ENCODE measurements at places on chromosomes 5 and 9. TPM values are rescaled to one million over a fixed set of nuclear protein-coding genes. Genes with fewer than 3 reads are reported as not detected.

DNA sequence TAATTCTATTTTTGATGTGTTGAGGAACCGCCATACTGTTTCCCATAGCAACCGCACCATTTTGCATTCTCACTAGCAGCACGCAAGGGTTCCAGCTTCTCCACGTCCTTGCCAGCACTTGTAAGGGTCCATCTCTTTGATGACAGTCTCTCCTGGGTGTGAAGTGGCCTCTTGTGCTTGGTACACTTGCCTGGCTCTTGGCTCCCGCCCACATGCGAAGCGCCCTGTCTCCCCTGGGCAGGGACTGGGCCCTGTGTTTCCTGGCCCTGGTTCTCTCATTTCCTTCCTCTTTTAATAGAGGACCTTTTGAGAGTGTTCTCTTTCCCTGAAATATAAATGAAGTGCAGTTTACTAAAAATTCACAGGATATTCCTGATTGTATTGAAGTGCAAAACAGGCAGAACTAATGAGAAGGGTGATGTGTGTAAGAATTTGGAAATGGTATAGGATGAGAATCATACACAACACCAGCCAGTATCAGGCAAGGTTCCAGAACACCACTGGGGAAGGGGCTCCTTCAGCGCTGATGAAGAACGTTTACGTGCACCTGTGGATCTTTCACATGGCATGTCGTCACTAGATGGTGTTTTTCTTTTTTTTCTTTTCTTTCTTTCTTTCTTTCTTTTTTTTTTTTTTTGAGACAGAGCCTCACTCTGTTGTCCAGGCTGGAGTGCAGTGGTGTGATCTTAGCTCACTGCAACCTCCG is 73.0 kb downstream of the EHMT1 start:
- DNase-seq, result no peak

- no peak for DNase-seq
These were observed 241.4 kb upstream of the ZNF462 start for GRCh38 chr9:106621313-106622163.

Gene ENTREP1
- polyA plus RNA-seq, result not detected

DNA sequence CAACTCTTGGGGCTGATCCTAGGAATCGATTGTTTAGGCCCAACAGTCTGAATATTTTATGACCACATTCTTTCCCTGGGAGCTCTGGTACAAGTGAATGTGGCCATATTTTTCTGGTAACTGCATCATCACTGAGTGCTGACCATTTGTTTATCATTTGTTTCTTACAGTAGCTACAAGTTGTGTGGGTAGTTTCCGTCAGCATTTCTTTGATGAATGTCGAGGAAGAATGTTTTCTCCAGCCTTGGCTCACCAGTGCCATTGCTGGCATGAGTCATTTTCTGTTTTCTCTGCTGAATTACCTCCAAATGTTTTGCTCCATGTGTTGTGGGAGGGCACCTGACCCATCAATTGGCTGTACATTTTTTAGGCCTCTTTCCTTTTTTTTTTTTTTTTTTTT is 14.1 kb upstream of the CARD19 start:
- DNase-seq, result no peak

DNA sequence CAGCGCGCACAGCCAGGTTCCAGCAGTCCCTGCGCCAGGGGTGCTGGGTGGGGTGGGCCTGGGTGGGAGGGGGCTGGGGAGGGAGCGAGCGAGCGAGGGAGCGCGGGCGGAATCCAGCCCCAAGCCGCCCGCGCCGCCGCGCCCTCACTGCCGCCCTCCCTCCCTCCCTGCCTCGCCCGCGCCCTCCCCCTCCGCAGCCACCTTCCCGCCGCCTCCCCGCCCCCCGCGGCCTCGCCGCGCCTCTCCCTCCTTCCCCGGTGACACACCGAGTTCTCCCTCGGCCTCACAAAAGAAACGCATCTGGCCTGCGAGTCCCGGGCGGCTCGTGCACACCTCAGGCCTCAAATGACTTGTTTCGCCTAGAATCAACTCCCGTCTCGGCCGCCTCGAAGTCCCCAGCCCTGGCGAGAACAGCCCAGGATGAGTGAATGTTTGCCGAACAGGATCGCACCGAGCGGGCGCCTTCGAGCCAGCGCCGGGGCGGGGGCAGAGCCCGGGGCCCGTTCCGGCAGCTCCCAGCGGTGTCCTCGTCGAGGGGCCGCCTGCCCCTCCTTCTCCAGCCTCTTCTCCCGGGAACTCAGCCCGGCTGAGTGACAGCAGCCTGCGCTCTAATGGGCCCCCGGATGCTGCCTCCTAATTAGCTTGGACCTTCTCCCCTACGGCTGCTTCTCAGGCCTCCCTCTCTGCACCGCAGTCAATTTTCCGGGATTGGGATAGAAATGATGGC is 371 bp upstream of the PITX1 start:
- no peak for DNase-seq

DNA sequence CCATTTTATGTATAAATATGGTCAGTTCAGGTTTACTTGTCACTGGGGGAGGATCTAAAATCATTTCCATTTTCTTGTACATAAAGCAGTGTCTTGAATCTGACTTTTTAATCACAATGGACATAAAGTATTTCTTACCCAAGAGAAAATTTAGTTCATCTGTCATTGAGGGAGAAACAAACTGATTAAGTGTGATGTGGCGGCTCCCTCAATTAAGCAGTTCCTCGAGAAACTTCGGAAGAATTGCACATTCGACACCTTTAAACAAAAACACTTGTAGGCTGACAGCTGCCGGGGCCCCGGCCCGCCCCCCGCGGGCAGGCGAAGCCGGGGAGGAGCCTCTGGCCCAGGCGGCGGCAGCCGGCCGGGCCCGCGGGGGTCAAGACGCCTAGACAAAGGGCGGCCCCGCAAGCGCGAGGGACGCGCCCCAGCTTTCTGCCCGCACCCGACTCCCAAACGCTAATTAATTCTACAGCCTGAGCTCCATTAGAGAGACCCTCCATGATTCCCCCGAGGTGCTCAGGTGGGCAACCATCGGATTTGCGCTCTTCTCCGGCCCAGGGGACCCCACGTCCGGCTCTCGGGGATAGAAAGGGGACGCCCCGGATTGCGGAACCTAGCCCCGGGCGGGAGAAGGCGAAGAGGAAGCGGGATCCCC is 750 bp downstream of the TRIM36 start:
- no peak for DNase-seq

DNA sequence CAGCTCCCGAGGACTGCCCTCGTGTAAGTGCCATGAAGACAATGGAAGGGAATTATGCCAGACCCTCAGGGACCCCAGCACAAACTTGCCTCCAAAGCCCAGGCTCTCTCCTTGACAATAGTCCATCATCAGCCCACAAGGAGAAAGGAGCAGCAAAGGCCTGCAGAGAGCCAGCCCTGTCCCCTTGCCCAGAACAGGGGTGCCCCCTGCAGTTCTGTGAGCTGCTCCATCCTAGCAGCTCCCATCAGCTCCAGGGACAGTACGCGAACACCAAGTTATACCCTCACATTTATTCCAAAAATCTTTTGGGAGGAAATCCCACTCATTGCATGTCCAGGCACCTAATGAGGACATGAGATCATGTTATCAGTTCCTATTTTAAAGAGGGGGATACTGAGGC is 11.1 kb downstream of the BARX1 start:
- DNase-seq, result no peak

- DNase-seq, result no peak
These were observed 1.6 kb downstream of the NPR3 start for GRCh38 chr5:32712481-32713360.

Gene PCDHGA2
- not detected for polyA plus RNA-seq

All from GM12878 (cell line).